ENCODE measurements at places on chromosomes 12 and 14. TPM values are rescaled to one million over a fixed set of nuclear protein-coding genes. Genes with fewer than 3 reads are reported as not detected.

PRR13 gene
- total RNA-seq: 282 TPM

SERPINA1 gene
- total RNA-seq: 0.72 TPM

NPAS3 gene
- total RNA-seq: not detected

P2RX7 gene
- not detected for total RNA-seq

NAP1L1 gene
- total RNA-seq: 523 TPM

Measured in A549 treated with ZK216348 at 1 μM for 4 hours (cell line).